ENCODE measurements at places on chromosomes 3 and 15. TPM values are rescaled to one million over a fixed set of nuclear protein-coding genes. Genes with fewer than 3 reads are reported as not detected.

Gene CSTA
- not detected for total RNA-seq

DNA sequence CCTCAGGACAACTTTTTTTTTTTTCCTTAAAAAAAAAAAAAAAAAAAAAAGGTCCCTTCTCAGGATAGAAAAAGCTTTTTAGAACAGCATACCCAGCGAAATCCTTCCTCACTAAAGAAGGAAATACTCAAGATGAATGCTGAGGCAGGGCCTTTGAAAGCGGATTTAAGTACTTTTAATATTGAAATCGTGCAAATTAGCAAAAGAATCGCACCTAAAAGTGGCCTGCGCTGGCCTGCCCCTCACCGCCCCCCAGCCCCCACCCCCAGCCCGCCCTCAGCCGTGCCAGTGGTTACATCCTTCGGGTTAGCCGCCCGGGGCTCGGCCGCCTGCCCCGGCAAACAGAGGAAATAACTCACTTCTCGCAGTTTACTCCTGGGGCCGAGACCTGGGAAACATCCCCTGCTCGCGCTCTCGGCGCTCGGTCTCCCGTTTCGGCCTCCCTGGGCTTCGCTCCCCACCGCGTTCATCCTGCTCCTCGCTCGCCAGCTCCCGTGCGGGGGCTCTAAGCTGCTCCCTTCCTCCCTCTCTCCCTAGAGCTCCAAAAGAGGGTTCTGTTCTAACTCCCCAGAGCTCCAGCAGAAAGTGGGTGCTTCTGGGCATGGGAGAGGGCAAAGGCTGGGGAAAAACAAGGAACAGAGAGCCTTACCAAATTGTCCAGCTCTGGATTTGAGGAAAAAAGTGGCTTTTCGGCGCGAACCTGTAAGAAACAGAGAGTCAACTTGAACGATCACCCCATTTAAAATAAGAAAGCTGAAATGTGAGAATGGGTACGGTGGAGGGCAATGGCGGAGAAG is 5.2 kb downstream of the MEIS2 start:
- peak; percentile 36 for DNase-seq

DNA sequence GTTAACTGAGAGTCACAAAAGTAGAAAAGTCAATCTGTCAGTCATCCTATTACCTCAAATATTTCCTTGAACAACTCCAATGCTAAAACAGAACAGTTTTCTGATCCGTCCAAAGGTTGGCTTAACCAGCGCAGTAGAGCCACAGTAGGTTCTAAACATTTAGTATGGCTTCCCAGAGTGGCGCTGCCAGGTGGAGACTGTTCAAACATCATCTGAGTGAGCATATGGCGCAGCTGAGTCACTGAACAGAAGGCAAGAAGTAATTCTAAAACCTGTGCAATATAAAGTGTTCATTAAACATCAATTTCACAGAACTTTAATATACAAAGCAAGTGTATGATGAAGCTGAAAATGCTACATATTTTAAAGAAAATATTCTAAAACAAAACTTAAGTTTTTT is 19.9 kb downstream of the CIP2A start:
- DNase-seq = no peak

Gene STAB1
- total RNA-seq = 464 TPM

DNA sequence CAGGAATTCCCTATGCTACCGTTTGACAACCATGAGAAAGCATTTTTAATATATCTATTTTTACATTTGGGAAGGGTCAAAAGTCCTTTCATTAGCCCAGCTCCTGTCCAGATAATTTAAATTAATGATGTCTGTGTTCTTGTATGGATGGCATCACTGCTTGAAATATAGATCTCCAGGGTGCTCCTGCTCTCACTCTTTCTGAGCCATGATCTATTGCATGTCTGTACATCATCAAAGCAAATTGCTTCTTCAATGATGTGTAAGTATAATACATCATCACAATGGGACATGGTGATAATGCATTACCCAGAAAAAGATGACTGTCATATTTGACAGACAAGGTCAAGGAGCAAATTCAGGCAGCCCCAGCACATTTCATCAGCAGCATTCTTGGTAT is 223.6 kb upstream of the CNTN6 start:
- no peak for DNase-seq

Gene DHX36
- 29.3 TPM for total RNA-seq

Gene FBXL22
- 0.09 TPM for total RNA-seq

- DNase-seq = no peak
These were observed 39.8 kb downstream of the PXYLP1 start for GRCh38 chr3:141271279-141272030.

Gene GNB4
- total RNA-seq = 70.5 TPM

DNA sequence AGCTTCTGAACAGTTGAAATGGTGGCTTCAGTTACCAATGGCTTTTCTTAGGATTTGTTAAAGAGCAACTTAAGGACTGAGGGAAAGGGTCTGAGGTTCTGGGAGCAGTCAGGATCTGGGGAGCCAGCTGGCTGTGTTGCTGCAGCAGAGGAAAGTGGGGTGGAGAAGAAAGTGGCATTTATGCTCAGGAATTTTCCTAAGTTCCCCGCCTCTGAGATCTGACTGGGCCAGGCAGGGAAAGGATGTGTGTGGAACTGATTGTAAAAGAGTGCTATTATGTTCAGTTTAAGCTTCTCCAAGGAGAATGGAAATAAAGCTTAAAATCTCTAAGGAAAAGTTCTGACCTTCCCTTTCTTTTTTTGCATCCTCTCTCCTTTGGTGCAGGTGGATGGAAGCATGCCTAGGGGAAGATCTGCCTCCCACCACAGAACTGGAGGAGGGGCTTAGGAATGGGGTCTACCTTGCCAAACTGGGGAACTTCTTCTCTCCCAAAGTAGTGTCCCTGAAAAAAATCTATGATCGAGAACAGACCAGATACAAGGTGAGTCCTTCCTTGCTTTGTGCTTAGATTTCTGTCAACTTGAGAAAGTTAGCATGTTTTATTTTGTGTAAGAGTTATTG is 37.8 kb downstream of the IQGAP1 start:
- DNase-seq = no peak

Gene ITPR1
- 59.7 TPM for total RNA-seq

GRCh38 chr3:30644615-30645014 is 38.2 kb downstream of the TGFBR2 start:
- peak; percentile 67 for DNase-seq

Gene SLC22A13
- 0.19 TPM for total RNA-seq

GRCh38 chr15:74173380-74174218 is at the start of gene ISLR:
ISLR (plus strand) TSS chr15:74173710; CDS start chr15:74174859, 1,149 bp downstream.
- DNase-seq = no peak

Gene HRG
- not detected for total RNA-seq

DNA sequence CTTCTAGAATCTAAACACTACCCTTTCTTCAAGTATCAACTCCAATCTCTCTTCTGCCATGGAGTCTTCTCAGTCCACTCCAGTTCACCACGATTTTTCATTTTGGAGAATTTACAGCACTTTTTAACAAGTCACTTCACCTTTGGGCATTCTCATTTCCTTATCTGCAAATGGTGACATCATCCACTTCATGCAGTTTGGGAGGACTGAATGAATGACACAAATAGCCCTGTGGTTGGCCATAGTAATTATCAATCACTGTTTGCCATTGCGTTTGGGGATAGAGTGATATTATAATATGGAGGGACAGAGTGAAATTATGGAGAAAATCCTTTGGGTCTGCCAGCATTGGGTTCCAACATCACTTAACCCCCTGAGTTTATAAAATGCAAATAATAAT is 38.0 kb upstream of the TM4SF1 start:
- DNase-seq = peak; percentile 28

Gene IL17RE
- total RNA-seq = 0.14 TPM

DNA sequence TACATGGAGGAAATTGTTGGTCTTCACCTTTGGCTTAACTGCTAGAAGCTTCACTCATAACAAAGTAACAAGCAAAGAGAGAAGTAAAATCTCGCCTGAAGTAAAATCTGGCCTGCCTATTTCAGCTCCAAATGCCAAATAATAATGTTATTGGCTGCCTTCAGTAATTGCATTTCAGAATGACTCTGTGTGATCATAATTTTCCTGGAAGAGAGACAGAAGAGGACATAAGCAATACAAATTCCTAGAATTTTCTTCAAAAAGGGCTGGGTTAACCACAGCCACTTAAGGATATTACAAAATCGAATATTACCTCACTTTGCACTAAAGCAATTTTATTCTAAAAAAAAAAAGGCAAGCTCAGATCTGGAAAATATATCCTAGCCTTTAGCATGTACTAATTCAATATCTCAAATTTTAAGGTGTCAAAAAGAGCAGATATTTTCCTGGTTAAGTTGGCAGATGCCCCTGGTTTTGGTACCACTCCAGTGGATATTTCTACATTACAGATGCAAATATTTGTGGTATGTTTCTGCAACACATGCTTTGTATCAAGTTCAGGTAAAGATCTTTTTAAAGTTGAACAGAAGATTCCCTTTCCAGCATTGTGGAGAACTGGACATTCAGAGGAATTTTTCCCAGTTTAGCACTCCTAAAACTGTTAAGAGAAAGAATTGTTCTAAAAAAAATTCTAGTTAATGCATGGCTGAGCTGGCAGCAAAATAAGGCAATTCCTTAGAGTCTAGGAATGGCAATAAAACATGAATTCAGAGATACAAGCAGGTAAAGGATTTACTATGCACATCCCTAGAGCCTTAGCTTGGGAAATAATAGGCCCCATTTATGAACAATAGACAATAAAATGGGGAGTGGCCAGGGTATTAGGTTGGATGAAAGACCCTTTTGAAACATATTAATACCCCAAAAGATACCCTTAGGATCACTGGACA is 116.7 kb downstream of the STAC start:
- DNase-seq = no peak

Gene NIT2
- total RNA-seq = 6.5 TPM

Gene CAMP
- not detected for total RNA-seq
